ENCODE measurements at places on chromosomes 5 and 9.

DNA sequence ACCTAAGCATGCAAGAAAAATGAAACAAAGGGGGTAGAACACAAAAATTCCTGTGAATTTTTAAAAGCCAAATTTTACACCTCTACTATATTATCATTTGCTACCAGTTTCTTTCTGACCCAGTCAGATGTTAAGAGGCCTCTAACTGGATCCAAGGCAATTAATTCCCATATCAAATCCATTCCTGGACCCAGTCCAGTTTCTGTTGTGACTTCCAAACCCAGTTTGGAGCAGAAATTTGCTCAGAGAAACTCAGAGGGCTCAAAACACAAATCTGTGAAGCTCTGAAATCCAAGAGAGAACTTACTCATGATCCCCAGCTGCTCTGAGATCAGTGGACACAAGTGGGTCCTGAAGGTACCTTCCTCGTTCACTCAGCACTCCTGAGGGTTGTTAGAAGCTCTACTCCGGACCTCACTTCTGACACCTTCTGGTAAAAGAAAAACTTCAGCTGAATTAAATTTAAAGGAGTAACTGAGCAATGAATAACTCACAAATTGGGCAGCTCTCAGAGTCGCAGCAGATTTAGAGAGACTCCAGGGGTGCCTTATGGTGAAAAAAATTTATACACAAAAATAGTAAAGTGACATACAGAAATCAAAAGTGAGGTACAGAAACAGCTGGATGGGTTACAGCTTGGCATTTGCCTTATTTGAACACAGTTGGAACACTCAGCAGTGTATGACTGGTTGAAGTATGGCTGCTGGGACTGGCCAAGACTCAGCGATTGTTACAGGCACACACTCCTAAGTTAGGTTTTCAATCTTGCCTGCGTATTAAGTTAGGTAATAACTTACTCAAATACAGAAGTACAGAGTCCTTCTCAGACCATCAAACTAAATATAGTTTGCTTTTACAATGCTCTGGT is 32.4 kb downstream of the INSL4 start:
- DNase-seq = peak; percentile 14

- DNase-seq = no peak
Measured at GRCh38 chr9:116387934-116388698, 234.5 kb downstream of the PAPPA start.

DNA sequence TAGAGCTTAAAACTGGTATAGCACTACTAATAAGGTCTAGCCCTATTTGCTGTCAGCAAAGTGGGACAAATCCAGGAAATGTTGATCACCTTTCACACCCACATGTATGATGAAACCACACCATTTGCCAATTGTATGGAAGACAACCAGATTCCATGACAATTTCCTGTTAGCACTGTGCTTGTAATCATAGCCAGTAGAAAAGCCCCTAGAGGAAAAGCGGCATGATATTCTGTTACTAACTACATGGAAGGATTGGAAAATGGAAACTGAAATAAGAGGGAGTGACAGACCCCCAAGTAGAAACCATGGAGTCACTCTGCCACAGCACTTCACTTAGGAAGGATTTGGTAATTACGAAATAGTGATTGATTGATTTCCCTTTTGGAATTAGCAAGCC is 923 bp downstream of the SPATA6L start:
- DNase-seq = peak; percentile 35

DNA sequence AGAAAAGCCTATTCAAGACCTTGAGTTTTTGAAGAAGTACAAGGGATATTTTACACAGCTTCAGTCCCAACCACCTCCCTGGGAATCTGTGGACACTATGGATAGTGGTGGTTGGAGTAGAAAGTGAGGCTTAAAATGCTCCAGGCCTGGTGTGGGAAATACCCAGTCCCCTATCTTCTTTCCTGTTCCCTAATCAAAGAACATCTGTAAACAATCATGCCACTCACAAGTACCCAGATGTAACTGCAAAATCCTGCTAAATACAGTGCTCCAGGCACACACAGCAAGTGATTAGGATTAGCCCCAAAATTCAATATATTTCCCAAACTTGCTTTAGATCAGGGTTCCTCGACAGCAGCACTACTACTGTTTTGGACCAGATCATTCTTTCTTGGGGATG is 46.0 kb upstream of the TMEM215 start:
- DNase-seq = no peak

- DNase-seq = no peak
Measured at GRCh38 chr9:90088434-90088833, 483.6 kb downstream of the GADD45G start.

Data from astrocyte (in vitro differentiated cells and primary cell).